Kidney (tissue), 22 donors: ENCODE measurements at places on chromosomes 7 and 10. TPM values are rescaled to one million over a fixed set of nuclear protein-coding genes. Genes with fewer than 3 reads are reported as not detected.
A peak's percentile ranks its signal among the peaks of the same experiment; 100 is the strongest.

The LIPK gene
- not detected for total RNA-seq

DNA sequence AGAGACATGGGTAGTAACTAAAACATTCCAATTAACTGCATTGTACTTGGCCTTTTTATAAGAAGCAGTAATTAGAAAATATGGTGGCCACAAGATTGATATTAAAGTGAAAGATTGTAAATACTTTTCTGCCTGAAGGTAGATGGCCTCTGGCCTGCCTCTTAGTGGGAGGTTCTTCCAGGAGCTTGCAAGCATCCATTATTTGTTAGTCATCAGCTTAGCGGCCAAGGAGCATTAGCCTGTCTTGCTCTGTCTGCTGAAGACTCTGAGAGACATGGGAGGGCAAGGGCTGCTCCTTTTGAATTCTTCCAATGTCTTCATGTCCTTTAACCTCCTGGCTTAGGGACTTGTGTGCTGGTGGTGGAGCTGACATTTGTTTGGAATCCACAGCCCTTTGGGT lies 80.4 kb downstream of the TCF7L2 start:
- DNase-seq: no peak

GRCh38 chr7:69728304-69728703 lies 130.0 kb downstream of the AUTS2 start:
- no peak for DNase-seq

The GPER1 gene
- 5.2 TPM for total RNA-seq

- no peak for DNase-seq
These were observed 181.8 kb upstream of the KIAA1217 start for GRCh38 chr10:24027107-24027506.

The CHST15 gene
- 39.7 TPM for total RNA-seq

- no peak for DNase-seq
These were observed 163.4 kb upstream of the NFE2L3 start for GRCh38 chr7:25988640-25989039.

GRCh38 chr7:148838905-148839304 lies 45.2 kb downstream of the EZH2 start:
- DNase-seq: no peak

- DNase-seq: no peak
These were observed 21.3 kb downstream of the TIAL1 start for GRCh38 chr10:119575506-119575905.

The SLC29A3 gene
- total RNA-seq: 5.3 TPM

- no peak for DNase-seq
These were observed 40.1 kb downstream of the SNX10 start for GRCh38 chr7:26331789-26332188.

DNA sequence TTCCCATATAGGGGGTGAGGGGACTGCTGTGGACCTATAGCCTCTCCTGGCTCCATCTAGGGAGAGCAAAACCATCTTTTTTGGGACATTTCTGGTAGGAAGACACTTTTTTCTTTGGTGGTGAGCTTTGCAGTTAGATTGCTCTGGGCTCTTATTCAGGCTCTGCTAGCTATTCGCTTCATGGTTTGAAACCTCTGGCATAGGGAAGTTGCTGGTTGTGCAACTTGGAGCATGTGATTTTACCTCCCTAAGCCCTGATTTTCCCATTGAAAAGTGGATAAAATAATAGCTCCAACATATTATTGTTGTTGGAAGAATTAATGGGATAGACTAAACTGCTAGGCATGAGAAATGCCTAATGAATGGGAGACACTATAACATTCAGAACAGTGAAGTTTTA lies 69.6 kb downstream of the CYP26A1 start:
- no peak for DNase-seq

The HKDC1 gene
- total RNA-seq: 27.4 TPM

DNA sequence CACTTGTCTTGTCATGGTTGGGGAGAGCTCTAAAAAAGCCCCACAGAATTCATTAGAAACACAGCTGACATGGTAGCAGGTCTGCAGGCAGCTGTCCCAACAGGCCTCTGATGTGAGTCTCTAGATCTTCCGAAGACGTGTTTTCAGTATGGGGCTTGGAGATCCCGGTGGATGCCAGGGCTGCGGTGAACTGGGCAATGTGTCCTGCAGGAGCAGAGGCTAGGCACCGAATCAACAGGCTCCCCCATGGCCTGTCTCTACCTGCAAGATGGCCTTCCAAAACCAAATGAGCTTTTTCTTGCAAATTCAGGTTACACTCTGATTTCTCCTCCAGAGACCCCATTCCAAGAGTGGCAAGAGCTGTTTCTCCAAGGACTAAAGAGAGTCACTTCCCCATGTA lies 2.9 kb downstream of the CPXM2 start:
- no peak for DNase-seq

DNA sequence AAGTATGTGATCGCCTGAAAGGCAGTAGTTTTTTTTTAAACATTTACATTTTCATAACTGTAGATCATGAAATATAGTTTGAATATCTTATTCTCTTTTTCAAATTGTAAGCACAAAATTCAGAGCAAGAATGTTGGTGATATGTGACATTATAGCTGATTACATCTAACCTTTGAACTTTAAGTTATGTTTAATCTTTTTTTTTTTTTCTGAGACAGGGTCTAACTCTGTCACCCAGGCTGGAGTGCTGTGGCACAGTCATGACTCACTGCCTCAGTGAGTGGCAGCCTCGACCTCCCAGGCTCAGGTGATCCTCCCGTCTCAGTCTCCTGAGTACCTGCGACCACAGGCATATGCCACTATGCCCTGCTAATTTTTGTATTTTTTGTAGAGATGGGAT lies 278.7 kb upstream of the NEBL start:
- no peak for DNase-seq

The FANK1 gene
- 13.4 TPM for total RNA-seq

- peak; percentile 90 for DNase-seq
These were observed 112.7 kb downstream of the SLIT1 start for GRCh38 chr10:97072851-97073665.

DNA sequence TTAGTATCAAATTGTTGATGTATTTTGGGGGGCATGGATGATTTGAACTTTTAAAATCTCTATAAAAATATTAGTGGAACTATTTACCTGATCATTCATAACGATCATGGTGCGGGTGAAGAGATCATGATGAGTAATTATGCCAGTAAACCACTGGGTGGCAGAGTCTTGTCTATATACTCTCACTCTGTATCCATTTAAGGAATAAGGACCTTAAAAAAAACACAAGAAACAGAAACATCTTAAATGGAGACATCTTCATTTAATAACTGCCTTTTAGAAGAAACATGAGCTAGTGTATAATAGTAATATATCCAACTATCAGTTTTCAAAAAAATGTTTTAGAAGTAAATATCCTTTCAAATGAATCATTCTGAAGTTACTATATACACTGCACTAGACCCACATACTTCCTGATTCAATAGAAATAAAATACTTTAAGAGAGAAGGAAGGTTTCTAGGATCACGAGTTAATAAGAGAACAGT lies 84.0 kb downstream of the NRBF2 start:
- no peak for DNase-seq

DNA sequence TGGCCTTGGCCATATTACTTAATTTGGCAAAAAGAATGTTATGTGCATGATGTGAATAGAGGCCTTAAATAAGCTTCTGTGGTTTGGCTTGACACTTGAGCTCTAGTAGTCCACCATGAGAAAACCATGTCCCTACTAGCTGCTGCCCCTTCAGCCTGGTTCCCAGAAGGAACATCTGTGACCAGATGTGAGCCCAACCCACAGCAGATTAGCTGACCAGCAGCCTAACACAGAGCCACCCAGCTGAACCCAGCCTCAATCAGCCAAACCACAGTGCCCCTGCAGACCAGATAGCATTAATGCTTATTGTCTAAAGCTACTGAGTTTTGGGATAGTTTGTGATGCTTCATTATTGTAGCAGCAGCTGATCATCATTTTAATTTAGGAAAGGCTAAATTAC lies 16.6 kb downstream of the JAZF1 start:
- DNase-seq: no peak

The SPDYE18 gene
- total RNA-seq: 1.8 TPM

DNA sequence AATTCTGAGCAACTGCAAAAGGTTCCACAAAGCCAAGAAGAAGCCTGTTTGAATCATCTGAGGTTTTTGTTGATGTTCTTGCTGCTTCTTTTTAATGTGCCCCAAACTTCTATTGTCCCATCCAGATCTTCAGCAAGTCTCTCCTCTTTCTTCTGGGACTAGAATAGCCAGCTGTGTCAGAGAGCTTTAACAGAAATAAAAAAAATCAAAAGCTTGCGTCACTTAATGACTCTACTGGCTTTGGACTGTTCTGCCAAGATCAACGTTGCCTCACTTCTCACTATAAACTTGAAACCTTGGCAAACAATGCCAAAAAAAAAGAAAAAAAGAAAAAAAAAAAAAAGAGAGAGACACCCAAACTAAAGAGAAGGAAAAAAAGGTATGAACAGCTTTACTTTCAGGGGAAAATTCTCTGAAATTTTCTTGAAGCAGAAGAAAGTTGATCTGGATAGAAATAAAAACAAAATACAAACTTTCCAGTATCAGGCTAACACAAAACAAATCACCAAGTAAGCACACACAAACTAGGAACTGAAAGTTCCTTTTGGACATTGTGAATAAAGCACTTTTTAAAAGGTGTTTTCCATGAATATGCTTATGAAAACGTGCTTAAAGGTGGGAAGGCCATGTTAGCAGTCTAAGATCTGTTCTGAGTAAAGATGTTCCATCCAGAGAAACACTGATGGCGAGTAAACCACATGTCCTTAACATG lies 14.8 kb downstream of the USP54 start:
- DNase-seq: no peak

- DNase-seq: no peak
These were observed 369.7 kb upstream of the AKR1E2 start for GRCh38 chr10:4456279-4456678.

DNA sequence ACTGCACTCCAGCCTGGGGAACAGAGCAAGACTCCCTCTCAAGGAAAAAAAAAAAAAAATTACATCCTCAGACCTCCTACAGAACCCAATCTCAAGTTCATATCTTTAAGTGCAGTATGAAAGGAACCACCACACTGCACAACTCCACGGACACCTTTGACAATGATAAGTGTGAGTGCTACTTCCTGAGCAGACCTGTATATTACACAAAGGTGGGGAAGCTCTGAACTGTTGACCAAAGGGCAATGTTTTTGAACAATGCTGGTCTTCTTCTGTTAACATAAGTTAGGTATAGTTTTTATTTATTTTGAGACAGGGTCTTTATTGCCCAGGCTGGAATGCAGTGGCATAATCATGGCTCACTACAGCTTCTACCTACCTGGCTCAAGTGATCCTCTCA lies 54.1 kb upstream of the RNF148 start:
- no peak for DNase-seq

GRCh38 chr10:95661818-95662217 lies 5.3 kb upstream of the ALDH18A1 start:
- no peak for DNase-seq

The ZNF32 gene
- 35.0 TPM for total RNA-seq

GRCh38 chr10:26839966-26840627 lies 20.7 kb downstream of the ABI1 start:
- no peak for DNase-seq

The FAM131B gene
- total RNA-seq: 0.82 TPM

- no peak for DNase-seq
These were observed 160.9 kb upstream of the NEBL start for GRCh38 chr10:21057989-21058388.

The CALML3 gene
- not detected for total RNA-seq

DNA sequence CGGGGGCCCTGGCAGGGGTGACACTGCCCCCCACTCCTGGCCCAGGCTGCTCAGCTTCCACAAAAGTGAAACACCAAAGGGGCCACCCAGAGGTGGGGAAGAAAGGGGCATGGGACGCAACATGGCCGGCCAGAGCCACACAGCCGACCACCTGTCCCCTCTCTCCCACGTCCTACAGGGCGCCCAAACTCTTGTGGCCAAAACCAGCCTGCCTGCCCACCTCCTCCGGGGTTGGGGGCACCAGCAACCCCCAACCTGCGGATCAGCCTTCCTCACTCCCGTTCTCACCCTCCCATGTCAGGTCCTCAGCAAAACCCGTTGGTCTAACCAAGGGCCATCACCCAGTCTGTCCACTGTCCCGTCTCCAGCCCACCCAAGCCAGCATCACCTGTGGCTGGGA lies 79.5 kb upstream of the DNAAF5 start:
- no peak for DNase-seq
